ENCODE measurements at places on chromosomes 6 and 20. TPM values are rescaled to one million over a fixed set of nuclear protein-coding genes. Genes with fewer than 3 reads are reported as not detected.

GRCh38 chr6:139942331-139942730 is 567.9 kb upstream of the CITED2 start:
- peak; percentile 72 for DNase-seq

Gene HSPA12B
- 23.0 TPM for total RNA-seq

GRCh38 chr6:56927538-56928453 is 27.1 kb upstream of the BEND6 start:
- DNase-seq = no peak

Gene SLC29A1
- total RNA-seq = 19.1 TPM

- DNase-seq = peak; percentile 49
Measured at GRCh38 chr6:132388291-132388690, 13.0 kb downstream of the MOXD1 start.

- DNase-seq = no peak
Measured at GRCh38 chr6:167846997-167847606, 20.4 kb downstream of the AFDN start.

GRCh38 chr6:126182650-126183311 is 157.1 kb upstream of the CENPW start:
- DNase-seq = no peak
